Psoas muscle (tissue), 8 donors: ENCODE measurements at places on chromosomes 2 and 18. TPM values are rescaled to one million over a fixed set of nuclear protein-coding genes. Genes with fewer than 3 reads are reported as not detected.

The SERPINB4 gene
- not detected for polyA plus RNA-seq

DNA sequence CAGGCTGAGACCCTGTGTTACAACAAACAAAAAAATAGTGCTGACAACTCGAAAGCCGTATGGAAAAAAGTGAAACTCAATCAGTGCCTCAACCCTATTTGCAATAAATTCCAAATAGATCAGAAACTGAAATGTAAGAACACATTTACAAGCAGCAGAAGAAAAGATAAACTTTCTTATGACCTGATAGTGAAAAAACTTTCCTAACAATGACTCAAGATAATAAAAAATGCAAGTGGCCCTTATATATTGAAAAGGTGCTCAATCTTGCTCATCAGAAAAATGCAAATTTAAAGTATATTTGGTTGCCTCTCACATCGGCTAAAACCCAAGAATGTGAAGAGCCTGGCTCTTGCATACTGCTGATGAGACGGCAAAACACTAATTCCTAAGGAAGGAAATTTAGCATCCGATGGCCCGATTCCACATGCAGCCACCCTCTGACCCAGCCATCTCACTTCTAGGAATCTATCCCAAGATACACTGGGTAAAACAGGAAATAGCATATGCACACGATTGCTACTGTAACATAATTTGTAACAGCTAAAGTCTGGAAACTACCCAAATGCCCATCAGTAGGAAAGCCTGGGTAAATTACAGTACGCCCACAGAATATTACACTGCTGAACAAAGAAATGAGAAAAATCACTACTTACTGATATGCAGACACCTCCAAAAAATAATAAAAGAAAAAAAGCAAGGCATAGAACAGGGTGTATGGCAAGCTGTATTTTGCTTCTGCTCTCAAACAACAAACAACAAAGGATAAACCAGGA lies 56.8 kb downstream of the HDLBP start:
- DNase-seq: no peak

The DSC2 gene
- polyA plus RNA-seq: 0.18 TPM

DNA sequence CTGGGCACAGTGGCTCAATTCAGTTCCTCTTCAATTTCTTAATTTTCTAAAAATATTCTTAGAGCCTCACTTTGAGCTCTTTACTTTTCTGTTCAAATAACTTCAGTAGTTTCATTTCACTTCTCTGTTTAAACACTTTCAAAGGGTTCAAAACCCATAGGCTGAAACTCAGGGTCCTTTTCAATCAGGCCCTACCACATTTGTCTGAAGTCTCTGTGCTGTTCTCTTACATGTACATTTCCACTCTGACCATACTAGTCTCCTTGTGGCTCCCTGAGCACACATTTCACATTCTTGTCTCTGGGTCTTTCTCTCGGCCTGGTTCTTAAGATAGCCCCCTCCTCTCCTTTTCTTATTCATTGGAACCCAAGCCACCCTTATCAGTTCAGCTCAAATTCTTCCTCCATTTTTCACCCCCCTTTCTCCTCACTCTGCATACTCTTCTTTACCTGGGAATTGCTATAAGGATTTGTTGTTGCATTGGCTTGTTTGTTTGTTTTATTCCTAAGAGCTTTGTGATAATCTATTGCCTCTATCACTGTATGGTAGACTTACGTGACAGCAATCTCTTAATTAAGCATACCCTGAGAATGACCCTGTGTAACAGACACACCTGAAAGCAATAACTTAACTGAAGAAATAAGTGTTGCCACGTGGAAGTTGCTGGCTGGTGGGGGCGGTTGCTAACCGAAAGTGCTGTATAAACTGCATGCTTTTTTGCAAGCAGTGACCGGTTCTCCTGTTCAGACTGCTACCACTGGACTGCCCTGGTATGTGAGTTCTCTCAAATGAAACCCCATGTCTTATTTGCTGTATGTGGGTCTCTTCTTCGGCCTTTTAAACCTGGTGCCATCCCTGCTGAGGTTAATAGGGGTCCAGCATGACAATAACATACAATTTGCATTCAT lies 27.7 kb upstream of the ACADL start:
- no peak for DNase-seq

DNA sequence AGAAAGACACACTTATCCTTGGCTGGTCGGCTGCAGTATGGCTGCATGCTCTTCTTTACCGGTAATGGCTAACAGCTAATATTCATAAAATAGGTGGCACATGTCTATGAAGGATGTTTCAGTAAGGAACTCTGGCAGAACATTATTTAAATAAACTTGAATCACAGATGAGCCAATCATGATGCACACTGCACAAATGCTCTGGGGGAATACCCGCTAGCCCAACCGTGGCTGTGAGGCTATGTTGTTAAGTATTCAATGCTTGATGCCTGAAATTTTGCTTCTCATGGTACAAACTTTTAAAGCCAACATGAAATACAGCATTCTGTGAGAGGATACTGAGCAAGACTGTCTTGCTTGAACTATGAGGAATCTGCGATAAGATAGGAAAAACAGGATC lies 505.8 kb downstream of the ZEB2 start:
- no peak for DNase-seq

The SCYGR2 gene
- not detected for polyA plus RNA-seq

GRCh38 chr2:233973786-233974185 lies 56.6 kb downstream of the TRPM8 start:
- DNase-seq: no peak

- DNase-seq: no peak
Measured at GRCh38 chr2:180828756-180829155, 151.6 kb upstream of the UBE2E3 start.

- DNase-seq: no peak
Measured at GRCh38 chr2:198054299-198054698, 249.9 kb downstream of the PLCL1 start.

GRCh38 chr18:21853775-21854552 lies 113.4 kb downstream of the MIB1 start:
- DNase-seq: no peak

DNA sequence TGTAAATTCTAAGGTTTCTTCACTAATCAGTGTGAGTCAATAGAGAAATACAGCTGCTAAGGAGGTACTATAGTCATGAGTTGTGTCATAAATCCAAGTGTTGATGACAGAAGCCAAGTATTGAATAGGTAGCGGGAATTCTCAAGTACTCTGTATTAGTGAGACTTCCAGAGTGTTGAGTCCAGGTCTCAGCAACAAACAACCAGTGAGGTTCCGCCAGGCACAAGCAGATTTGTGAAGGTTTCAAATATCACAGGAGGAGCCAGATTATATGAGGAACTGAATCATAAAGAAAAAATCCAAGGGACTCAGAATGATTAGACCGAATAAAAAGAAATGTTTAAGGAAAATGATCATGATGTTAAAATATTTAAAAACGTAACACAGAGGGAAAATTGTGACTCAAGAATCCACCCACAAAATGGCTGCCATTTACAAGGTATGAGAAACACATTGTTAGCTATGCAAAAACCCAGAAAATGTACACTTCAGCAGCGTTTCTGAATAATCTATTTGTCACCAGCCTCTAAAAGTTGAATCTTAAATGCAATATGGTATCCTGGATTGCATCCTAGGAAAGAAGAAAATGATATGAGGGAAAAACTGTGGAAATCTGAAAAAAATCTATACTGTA lies 27.3 kb upstream of the EVA1A start:
- DNase-seq: no peak

- DNase-seq: no peak
Measured at GRCh38 chr18:36628435-36629137, 200.2 kb downstream of the TPGS2 start.

The KCNIP3 gene
- polyA plus RNA-seq: 2.0 TPM

The NPAS2 gene
- 56.2 TPM for polyA plus RNA-seq

GRCh38 chr2:28545590-28546200 lies 49.8 kb downstream of the PLB1 start:
- DNase-seq: no peak

DNA sequence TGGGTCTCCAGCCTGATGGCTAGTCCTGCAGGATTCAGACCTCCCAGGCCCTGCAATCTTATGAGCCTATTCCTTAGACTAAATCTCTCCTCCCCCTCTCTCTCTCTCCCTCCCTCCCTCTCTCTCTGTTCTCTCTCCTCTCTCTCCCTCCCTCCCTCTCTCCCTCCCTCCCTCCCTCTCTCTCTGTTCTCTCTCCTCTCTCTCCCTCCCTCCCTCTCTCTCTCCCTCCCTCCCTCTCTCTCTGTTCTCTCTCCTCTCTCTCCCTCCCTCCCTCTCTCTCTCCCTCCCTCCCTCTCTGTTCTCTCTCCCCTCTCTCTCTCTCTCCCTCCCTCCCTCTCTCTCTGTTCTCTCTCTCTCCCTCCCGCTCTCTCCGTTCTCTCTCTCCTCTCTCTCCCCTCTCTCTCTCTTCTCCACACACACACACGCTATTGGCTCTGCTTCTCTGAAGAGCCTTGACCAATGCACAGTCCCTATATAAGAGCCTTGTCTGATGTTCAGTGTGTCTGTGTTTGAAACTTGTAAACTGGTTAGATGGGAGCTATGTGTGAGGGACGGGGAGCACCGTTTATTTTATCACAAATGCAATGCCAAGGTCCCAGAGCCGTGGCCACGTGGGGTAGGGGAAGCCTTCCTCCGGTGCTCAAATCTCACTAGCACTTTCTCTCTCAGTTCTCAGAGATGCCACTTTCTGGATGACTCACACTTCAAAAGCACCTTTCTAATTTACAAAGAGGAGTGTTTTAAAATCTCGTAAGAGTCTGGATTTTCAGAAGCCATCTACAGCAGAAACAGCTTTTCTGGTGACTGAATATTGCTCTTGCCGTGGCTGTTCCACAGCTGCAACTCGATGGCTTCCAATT lies 9.4 kb upstream of the PRLH start:
- no peak for DNase-seq

DNA sequence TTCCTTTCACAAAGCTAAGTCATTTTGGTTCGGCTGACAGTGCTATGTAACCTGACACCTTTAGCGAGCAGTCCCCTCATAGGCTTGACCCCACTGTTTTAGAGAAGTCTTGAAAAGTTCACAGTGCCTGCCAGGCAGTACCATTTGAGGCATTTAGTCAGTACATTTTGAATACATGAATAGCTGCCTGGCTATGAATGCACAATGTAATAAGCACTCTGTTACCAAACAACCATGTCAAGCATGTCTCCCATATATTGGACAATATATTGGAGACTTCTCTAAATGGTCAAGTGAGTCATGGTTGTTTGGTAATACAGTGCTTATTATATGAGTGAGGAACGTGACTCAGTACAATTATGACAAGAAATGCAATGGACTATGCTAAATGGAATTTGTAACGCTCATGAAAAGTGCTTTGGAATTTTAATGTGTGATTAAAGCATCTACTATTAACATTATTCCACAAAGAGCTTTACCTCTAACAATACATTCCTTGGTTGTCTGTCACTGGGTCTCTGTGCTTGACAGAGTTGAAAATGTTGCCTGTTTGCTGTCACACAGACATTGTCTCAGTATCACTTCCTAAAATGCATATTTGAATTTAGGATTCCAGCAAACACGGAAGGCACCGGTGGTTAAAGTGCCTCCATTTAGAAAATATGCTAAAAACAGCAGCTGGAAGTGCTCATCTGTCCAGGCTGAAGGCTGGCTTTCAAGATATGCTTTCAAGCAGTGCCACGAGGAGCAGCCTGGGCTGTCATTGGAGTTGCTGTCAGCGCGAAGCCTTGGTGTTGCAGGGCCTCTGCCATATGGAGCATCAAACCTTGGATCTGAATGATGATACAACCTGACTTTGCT lies 458.6 kb downstream of the FBXO15 start:
- DNase-seq: no peak

The CMPK2 gene
- 1.6 TPM for polyA plus RNA-seq

- DNase-seq: no peak
Measured at GRCh38 chr2:85131116-85131515, 2.1 kb upstream of the TCF7L1 start.

DNA sequence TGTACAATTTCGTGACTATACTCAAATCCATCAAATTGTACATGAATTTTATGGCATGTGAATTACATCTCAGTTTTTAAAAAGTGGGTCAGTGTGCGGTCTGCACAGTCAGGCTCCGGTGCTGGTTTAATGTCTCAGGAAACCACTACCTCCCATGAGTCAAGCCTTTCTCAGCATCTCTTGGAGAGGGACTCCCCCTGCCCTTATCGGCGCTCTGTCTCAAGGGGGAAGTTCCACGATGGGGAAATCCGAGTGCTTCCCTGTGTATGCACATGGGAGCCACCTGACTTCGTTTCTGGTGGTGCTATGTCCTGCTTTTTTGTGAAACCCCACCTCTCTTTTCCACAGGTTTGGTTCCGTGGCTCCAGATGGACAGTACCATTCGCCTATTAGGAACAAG lies 72.5 kb downstream of the ACOXL start:
- DNase-seq: no peak

- no peak for DNase-seq
Measured at GRCh38 chr2:166891727-166892126, 3.4 kb downstream of the XIRP2 start.

DNA sequence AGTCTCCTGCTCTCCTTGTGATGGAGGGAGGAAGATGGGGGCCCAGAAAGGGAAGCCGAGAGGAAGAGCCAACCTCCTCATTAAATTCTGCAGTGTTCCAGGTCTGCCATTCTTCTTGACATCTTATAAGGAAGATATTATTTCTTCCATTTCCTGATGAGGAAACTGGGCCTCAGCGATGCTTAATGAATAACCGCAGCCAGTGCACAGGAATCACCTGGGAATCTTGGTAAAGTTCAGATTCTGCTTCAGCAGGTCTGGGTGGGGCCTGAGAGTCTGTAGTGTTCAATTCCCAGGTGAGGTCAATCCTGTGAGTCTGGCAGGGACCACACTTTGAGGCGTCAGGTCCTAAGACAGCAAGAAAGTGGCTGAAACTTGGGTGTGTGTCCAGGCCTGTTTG lies 17.3 kb downstream of the PCARE start:
- no peak for DNase-seq
